ENCODE measurements at places on chromosomes 1 and 21.

GRCh38 chr1:3125078-3125477, 56.1 kb downstream of the PRDM16 start:
- DNase-seq: no peak

GRCh38 chr1:212700223-212700891, 717 bp upstream of the BATF3 start:
- no peak for DNase-seq

DNA sequence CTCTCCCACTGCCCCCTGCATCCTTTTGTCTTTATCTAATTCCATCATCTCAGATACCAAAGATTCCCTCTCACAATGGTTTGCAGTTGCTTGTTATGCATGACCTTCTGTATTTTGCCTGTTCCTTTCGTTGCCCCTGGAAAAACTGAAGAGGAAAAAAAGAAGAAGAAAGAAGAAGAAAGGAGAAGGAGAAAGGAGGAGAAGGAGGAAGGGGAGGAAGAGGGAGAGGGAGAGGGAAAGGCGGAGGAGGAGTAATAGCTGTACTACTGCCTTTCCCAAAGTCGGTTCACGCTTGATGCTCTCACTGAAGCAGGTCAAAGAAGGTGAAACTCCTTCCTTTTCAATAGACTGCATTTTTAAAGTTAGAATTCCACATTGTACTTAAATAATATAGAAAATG, 513.8 kb downstream of the PTPRC start:
- DNase-seq: no peak

DNA sequence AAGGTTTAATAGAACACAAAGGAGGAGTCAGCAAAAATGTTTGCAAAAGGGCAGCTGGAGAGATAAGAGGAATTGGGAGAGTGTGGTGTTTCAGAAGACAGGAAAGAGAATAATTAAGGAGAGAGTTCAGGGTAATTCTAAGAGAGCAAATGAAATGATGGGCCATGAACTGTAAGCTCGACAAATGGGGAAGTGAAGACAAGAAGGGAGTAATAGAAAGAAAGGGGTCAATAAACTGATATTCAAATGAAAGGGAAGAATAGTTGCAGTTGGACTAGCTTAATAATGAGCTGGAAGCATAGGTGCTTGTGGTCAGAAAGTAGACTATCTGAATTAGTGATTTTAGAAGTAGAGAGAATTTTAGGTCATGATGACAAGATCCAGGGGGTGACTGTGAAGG, 15.6 kb upstream of the RNF220 start:
- DNase-seq: no peak

GRCh38 chr1:171188388-171189266, 3.5 kb downstream of the FMO2 start:
- no peak for DNase-seq

DNA sequence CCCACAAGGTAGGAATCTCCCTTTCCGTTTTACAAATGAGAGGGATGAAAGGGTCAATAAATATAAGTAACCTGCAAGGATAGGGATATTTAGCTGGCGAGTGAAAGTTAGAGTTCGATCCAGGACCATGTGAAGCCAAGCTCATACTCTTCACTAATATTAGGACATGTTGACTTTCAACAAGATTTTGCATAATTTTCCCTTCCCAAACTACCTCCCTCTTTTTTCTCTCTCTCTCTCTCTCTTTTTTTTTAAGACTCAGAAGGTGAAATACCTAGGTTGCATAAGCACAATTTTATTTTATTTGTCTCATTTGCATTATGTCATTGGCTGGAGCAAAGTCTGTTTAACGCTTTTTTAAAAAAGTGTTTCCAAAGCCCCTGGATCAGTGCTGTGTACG, 8.1 kb upstream of the MT1HL1 start:
- DNase-seq: no peak

GRCh38 chr1:118716775-118717174, 271.4 kb downstream of the TBX15 start:
- no peak for DNase-seq

DNA sequence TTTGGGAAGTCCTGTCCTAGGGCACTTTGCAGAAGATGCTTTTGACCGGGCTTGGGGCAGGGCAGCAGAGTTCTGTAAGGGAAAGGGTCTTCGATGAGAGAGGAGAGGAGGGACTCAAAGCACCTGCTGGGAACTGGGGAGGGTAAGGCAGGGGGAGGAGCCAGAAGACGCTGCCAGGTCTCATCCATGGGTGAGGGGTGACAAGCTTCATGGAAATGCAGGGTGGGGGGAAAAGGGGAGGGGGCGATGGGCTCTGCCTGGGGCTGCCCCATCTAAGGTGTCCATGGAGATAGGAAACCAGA, 20.9 kb upstream of the C2CD2 start:
- no peak for DNase-seq

DNA sequence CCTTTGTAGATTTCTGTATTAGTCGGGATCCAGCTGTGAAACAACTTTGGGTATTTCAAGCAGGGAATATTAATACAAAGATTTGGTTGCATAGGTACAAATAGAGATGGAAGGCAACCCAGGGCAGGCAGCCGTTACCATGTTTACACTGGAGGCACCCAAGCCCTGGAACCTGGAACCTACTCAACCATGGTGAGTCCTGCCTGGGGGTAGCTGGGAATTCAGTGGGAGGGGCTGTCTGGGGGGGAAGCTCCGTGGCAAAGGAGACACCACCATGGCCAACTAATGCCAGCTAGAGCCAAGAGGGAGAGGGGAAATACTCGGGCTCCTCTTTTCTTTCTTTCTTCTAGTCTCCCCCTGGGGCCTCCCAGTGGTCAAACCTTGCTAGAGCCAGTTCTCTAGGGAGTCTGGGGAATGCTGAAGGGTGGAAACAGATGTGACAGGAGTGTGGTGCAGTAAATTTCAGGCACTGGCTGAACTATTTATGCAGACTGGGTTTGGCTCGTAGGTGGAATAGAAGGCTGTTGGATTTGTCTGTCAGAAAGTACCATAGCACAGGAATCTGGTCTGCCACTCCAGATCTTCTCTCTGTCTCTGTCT, 91.9 kb upstream of the CACNA1E start:
- peak; percentile 5 for DNase-seq

GRCh38 chr1:110003747-110004428, 19.3 kb downstream of the AHCYL1 start:
- no peak for DNase-seq

GRCh38 chr1:158506369-158506987, 34.5 kb downstream of the OR10R2 start:
- DNase-seq: no peak

DNA sequence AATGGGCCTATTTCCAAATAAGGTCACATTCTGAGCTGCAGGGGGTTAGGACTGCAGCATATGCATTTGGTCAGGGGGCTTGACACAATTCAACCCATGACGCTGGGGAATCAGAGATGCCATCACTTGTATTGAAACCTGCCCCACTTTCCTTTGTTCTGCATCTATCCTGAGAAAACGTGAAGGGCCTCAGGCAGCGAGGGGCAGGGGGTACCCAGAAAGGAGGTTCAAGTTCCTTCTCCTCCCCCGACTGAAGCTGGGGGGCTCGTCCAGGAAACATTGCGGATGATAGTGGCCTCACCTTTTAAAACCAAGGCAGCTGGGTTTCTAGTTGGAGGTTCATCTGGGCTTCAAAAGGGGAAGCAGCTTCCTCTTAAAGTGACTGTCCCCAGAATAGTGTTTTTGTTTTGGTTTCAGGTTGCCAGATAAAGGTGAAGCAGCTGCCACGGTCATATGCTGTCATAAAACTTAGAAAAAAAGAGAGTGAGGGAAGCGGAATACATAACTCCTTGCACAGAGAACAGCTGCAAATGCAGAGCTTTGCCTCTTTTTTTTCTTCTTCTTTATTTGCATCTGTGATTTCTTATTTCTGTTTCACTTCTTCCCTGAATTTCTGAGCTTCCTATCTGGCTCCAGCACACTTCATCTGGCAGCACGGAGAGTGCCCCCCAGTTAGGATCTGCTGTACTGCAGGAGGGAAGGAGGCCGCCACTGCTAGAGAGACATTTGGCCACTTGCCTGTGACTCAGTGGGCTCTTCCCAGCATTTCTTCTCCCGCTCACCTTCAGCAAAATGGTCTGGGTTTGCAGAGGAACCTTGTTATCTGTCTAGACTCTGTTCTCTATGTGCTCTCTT, 142.0 kb downstream of the AJAP1 start:
- DNase-seq: no peak

- no peak for DNase-seq
Measured at GRCh38 chr1:239719642-239720258, 333.4 kb downstream of the CHRM3 start.

- DNase-seq: no peak
Measured at GRCh38 chr1:53134961-53135734, 7.3 kb downstream of the SLC1A7 start.

GRCh38 chr1:168572633-168573032, 3.8 kb upstream of the XCL1 start:
- DNase-seq: no peak

DNA sequence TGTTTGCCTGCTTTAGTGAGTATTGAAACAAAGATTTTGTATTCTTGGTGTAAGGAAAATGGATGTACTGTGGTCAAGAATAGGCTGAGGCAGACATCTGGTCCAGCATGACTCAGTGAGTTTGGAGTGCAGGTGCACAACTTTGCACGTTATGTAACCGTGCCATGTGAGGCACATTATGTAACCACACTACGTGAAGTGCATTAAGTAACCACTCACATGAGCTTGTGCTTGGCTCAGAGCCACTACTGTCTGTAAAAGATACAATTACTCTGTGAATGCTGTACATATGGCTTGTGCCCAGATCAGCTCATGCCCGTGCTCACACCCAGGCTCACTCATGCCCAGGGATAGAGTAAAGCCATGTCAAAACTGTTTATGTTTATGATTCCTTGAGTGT, 216.8 kb downstream of the CTH start:
- no peak for DNase-seq

DNA sequence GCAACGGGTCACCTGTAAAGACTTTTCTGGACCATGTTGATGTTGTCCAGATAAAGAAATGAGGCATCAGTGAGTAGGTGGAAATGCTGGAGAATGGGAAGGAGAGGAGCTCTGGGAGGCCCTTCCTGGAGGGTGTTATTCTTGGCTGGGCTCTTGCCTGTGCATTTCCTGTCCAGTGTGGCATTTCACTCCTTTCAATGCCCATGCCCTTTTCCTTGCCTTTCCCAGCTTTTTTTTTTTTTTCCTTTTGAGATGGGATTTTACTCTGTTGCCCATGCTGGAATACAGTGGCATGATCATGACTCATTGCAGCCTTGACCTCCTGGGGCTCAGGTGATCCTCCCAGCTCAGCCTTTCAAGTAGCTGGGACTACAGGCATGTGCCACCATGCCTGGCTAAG, 11.8 kb downstream of the NOS1AP start:
- no peak for DNase-seq

DNA sequence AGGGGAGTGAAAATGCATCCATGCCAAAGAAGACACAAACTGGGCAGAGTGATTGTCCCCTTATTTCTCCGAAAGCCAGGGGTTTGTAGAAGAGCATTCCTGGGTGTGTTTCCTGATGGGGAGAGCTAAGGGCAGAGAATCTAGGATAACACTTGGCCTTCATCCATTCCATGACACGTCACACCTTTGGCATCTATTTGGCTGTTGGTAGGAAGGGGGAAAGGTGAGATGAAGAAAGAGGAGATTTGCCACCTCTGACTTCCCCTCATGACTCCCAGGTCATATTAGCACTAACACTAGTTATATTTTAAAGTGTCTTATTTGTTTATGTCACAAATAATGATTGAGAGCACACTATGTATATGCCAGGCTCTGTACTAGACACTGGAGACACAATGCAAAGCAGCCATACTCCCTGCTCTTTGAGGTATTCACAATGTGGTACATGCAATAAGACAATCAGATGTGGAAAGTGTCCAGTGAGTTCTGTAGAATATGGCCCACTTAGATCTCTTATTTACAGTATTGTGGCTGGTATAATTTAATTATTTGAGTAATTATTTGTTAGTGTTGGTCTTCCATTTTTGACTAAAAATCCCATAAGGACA, 54.5 kb upstream of the GADD45A start:
- no peak for DNase-seq

- DNase-seq: peak; percentile 15
Measured at GRCh38 chr1:236522937-236523703, 662 bp upstream of the LGALS8 start.

GRCh38 chr1:89259283-89259971, 13.2 kb downstream of the GBP5 start:
- DNase-seq: no peak

- DNase-seq: no peak
Measured at GRCh38 chr1:236760480-236760879, 34.6 kb upstream of the MTR start.

GRCh38 chr1:57843760-57844159, 419.9 kb upstream of the DAB1 start:
- no peak for DNase-seq

DNA sequence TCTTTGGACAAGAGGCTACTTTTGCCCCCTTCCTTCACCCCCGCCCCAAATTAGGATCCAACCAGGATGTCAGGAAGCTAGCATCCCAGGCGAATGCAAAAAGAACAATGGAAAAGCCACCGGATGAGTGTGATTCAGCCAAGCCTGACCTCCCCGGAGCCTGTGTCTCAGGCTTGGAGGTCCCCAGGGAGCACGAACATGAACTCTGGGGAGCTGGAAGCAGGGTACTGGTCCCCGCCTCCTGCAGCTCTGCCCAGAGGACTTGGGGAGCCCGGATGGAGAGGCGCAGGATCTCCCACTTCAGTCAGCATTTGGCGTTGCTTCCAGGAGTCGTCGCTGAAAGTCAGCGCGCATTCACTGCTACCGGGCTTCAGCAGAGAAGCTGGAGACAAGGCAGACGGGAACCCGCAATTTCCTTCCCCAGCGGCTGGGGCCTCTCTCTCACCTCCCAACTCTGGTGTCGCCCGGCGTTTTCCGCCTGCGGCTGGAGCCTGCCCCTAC, 1.8 kb upstream of the TBX15 start:
- DNase-seq: no peak

- DNase-seq: no peak
Measured at GRCh38 chr1:81387446-81387845, 413.3 kb upstream of the ADGRL2 start.

DNA sequence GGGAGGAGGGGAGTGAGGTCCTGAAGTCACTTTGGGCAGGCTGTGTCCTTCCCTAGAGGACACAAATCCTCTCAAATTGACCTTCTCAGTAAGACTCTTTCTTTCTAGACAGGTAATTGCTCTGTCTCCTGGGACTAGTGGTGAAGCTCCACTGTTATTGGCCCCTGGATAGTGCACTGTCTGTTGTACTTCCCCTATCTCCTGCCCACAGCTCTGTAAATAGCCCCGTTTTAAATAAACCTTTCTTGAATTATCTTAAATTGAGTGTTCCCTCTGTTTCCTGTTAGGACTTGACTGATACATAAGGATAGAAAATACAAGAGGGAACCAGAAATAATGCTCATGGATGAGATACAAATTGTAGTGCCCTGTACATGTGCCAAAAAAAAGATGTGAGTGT, 229.5 kb upstream of the USP24 start:
- no peak for DNase-seq

All from NCI-H2227 treated with DMSO at 0.1 percent for 48 hours (cell line).